Stimulated activated CD4-positive, alpha-beta T cell treated with anti-CD3 and anti-CD28 coated beads, Interleukin-1b, Interleukin-23, amount 100 ng/mL, for 1 hour (primary cell): ENCODE measurements at places on chromosomes 7 and 10.

GRCh38 chr7:126727930-126728391, 524.8 kb downstream of the GRM8 start:
- no peak for DNase-seq

DNA sequence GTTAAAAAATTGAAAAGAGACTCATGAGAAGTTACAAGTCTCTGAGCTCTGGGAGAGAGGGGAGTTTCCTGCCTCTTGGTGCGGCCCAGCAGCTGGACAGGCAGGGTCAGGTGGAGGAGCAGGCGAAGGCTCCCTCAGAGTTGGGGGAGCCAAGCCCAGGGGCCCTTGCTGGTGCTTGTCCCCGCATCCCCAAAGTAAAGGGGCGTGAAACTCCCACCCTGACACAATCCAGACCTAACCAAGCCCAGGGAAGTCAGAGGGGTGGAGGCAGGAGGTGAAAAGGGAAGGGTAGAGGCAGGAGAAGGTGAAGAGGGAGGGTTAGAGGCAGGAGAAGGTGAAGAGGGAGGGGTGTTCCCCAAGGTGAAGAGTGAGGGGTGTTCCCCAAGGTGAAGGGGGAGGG, 322.8 kb downstream of the GLRX3 start:
- DNase-seq, result no peak

DNA sequence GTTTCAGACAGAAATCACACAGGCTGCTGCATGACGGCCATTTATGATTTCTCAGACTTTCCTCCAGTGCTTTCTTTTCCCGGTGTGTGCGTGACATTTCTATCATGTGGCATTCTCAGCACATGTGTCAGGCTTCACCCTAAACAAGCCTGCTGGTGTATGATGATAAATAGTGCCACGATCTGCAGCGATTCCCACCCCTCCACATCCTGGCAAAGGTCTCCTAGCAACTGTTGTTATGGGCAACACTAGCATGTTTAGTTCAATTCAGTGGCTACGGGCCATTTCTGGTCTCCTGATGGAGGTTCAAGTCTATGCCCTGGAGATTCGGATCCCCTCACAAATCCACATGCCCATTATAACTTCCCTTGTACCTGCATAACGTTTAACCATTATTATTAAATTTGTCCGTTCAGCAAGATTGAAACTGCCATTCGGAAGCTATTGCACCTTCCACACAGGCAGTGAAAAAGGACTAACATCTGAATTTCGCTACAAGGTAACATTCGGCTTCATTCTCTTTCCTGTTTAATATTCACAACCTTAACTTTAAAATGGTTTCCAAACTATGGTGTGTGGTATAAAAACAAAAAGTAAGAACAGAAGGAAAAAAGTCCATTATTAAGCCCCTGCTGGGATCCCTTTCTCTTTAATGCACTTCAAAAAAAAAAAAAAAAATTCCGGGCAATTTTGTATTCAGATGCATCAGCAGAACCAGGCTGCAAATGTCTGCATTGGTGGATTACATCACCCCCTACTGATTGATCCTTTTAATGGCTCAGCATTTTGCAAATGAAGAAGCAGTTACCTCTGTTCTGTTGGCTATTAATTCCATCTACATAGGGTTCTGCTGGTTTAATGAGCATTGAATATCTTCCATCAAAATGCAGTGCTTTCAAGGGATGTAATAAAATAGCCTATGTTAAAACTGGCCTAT, 90.2 kb downstream of the FRMD4A start:
- no peak for DNase-seq

GRCh38 chr7:108270385-108271015, 140.3 kb upstream of the LAMB4 start:
- no peak for DNase-seq

- DNase-seq, result no peak
Observed at GRCh38 chr10:16724509-16724908, 92.7 kb downstream of the RSU1 start.

DNA sequence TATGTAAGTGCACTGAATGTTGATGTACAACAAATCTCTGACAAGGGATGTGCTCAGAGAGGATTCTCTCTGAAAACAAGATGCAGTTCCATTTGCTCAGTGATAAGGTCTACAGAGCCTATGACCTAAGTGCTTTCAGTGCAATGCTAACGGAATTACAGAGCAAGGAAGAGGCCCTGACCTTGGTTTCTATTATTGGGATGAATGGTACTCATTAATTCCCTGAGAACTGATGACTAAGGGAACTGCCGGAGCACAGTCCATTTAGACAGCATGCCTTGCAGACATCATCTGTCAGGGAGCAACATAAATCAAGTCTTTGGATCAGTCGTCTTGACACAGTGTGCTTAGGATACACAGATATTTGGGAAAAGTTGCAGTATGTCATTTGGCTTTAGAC, 340.8 kb downstream of the PHTF2 start:
- no peak for DNase-seq

DNA sequence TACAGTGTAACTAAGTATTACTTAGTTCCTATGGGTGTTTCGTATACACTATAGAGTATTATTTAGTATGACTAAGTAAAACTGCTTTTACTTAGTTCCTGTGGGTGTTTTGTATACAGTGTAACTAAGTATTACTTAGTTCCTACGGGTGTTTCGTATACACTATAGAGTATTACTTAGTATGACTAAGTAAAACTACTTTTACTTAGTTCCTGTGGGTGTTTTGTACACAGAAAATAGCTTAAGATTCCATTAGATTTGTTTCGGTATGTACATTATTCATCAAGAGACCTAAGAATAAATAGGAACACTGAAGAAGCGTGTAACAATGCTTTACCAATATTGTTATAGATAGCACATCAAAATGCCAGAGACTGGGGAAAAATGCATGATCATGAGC, 25.0 kb downstream of the IGF2BP3 start:
- DNase-seq, result no peak

DNA sequence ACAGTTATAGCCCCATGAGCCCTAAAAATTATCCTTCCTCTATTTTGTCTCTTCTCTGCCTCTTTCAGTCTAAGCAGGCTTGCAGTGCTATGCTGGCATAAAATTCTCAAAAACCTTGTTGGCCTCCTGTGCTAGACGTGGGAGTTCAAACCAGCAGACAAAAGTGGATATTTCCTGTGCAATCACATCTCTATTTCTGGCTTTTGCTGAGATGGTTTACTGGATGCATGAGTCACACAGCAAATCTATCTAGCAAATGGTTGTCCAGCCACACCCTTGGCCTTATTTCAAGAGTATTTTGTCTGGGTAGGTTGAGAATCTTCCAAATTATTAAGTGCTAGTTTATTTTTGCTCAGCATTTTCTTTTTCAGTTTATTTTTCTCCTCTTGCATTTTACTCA, 370.8 kb downstream of the CDC14C start:
- DNase-seq, result no peak

- DNase-seq, result no peak
Observed at GRCh38 chr10:43644252-43644651, 4.4 kb downstream of the ZNF32 start.

- DNase-seq, result no peak
Observed at GRCh38 chr7:5750031-5750653, 31.3 kb downstream of the RNF216 start.

- no peak for DNase-seq
Observed at GRCh38 chr7:88042157-88042556, 108.1 kb downstream of the ADAM22 start.

DNA sequence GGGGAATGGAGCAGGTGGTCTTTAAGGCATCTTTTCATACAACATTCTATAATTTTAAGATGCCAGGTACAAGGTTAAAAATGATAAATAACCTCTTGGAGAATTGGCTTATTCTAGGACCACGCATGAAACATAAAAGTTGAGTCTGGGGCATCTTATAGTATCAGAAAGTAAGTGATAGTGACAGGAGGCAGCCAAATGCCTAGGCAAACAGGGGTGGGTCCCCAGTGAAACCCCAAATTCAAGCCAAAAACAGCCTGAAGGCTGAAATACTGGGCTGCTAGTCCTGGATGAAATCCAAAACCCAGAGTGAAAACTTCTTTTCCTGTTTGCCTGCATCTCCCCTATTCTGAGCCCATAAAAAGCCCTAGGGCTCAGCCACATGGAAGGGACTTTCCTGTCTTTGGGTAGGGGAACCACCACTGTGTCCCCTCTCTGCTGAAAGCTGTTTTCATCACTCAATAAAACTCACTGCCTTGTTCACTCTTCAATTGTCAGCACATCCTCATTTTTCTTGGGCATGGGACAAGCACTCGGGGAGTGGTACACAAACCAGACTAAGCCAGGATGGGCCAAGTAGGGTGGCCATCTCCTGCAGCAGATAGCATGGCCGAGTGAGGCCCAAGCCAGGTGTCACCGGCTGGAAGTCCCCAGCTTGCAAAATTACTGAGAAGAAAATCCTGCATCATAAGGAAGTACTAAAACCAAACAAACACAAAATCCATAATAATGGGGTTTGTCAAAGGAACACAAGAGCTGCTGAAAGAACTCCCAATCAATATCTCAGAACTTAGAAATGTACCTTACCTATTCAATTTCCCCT, 241.6 kb upstream of the GALNT17 start:
- DNase-seq, result no peak

GRCh38 chr10:69290993-69291392, 12.7 kb downstream of the HK1 start:
- no peak for DNase-seq

DNA sequence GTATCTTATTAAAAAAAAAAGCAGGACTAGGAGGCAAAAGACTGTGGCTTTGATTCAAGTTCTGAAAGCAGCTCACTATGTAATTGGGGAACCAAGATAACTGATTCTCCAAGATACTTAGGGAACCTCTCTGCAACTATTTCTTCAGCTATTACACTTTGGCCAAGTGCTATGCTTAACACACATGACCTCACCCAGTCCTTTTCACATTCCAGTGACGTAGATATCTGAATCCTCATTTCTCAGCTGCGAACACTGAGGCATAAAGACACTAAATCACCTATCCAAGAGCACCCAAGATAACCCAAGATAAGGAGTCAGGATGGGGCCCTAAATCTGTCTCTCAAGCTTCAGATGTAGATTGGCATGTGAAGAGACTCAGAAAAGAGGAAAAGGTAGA, 133.6 kb downstream of the GLI3 start:
- no peak for DNase-seq

DNA sequence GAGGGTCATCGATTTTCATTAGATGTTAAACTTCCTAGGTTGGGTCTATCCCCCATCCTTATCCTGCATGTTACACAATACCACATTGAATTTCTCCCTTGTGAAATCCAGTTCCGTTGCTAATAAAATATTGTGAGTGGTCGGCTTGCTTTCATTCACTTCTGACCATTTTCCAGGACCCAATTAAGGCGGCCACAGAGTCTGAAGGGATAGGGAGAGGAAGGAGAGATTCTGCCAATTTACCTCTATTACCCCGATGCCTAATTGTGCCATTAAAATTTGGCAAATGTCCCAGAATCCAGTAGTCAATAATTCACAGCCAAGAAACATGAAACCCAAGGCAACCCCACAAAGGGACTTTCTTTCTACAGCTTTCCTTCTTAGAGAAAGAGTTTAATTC, 129.9 kb downstream of the IPMK start:
- DNase-seq, result no peak

GRCh38 chr7:155490697-155491628, 33.0 kb downstream of the EN2 start:
- DNase-seq, result no peak

- DNase-seq, result no peak
Observed at GRCh38 chr7:106620676-106621075, 40.3 kb downstream of the CCDC71L start.

DNA sequence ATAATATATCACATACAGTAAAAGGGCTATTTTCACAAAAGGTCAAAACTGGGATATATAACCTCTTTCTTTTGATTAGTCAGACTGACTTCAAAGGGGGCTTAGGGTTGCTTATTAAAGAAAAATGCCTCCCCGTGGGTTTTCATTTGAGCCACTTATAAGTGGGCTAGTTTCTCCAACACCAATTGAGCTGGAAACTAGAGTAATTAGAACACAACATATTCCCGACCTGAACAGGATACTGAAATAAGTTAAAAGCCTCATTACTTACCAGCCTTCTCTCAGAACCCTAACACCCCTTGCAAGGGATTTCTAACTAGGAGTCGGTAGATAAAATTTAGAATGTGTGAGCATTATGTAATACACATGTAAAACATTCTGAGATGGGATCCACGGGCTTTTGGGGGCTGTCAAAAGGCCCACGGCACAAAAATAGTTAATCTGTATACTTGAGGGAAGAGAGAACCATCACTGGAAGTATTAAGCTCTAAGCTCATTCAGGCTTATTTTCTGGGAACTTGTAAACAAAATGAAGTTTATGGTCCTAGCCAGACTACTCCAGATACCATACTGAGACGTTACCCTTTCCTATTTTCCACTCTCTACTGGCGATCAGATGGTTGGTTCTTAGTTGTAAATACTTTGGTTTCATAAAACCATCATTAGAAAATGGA, 29.3 kb upstream of the KMT2E start:
- no peak for DNase-seq

- DNase-seq, result no peak
Observed at GRCh38 chr10:44589181-44589943, 204.5 kb upstream of the CXCL12 start.

DNA sequence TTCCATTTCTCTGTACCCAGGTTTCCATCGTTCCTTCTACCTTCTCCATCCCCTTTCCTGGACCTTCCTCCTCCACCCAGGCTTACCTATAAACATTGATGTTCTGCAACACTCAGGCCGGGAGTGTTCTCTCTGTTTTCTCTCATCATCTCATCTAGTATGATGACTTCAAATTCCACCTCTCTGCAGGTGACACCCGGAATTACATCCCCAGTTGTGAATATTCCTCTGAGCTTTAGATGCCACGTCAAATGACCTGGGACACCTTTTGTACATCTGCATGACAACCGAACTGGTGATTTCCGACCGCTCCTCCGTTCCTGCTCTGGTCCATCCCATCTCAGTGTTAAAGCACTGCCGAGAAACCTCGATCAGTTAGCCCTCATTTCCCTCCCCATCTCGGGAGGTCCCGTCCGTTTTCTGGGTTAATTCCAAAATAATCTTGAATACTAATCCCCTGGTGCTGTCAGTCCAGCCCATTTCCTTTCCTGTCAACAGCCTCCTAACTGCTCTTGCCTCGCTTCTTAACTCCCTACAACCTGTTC, 76.7 kb upstream of the SAMD8 start:
- no peak for DNase-seq

GRCh38 chr7:133282094-133282493, 29.2 kb downstream of the EXOC4 start:
- DNase-seq, result no peak

DNA sequence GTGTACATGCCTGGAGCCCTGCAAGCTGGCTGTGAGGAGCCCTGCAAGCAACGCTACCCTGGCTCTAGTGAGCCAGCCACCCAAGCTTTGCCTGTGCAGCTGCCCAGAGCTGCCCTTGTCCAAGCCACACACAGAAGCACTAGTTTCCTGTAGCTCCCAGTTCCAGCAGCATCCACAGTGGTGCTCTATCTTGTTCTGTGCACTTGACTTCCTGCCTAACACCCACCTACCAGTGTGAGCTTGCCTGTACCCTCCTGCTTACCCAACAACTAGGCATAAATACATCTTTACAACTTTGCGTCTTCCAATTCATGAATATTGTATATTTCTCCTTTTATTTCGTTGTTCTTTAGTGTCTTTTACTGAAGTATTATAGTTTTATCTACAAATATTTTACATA, 32.2 kb upstream of the ZNF518A start:
- no peak for DNase-seq
